ELR (cell line): ENCODE measurements at places on chromosomes 3 and 15.

GRCh38 chr3:176734146-176734545 lies 463.1 kb downstream of the TBL1XR1 start:
- no peak for DNase-seq

DNA sequence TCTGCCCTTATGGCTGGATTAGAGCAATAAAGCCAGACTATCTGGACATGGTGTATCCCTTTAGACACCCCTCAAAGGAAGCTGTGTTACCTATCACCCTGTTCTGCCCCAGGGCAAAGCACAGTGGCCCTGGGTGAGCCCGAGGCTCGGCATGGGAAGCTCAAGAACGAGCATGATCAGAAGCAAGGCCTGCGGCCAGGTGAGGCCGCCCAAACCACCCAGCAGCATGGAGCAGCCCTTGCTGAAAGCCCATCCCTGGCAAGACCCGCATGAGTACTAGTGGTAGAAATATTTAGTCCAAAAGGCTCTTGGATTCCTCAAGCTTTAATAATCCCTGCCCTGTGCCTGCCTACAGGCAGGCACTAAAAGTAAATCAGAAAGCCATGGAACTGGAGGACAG lies 261.1 kb downstream of the MEX3B start:
- DNase-seq = no peak

DNA sequence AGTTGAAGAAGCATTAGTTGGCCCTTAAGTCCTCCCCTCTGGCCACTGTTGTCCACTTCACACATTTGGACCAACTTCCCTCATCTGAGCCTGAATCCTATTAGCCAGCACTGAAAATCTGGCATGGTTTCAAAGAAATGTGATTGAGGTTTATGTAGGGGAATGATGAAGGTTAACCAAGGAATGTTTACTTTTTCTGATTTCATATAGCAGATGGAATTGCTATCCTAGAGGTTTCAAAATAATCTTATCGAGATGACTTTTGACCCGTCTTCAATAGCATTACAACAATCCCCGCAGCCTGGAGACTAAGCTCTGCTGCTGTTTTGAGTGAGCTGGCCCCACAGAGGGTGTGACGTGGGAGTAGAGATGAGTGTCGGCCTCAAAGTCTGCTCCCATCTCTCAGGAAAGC lies 200.8 kb upstream of the IL12A start:
- DNase-seq = peak; percentile 47

- DNase-seq = no peak
Measured at GRCh38 chr3:194218646-194219453, 82.9 kb downstream of the HES1 start.

GRCh38 chr15:48435321-48435720 lies 104.1 kb downstream of the DUT start:
- DNase-seq = no peak

DNA sequence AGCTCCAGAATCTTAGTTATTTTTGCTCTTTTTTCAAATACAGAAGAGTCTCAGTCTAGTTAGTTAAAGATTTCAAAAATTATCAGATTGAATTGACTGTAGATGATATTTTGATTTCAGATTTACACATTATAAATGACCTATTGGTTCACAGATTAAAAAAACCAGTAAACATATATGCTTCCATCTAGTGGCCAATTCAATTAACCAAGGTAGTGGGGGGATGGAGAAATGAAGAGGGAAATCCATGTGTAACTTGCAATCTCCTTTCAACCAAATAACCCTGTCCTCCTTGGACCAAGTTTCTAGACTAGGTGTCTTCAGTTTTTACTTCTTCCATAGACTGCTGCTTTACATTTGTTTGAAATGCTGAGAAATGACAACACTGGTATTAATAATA lies 789.8 kb downstream of the ROBO1 start:
- peak; percentile 56 for DNase-seq

DNA sequence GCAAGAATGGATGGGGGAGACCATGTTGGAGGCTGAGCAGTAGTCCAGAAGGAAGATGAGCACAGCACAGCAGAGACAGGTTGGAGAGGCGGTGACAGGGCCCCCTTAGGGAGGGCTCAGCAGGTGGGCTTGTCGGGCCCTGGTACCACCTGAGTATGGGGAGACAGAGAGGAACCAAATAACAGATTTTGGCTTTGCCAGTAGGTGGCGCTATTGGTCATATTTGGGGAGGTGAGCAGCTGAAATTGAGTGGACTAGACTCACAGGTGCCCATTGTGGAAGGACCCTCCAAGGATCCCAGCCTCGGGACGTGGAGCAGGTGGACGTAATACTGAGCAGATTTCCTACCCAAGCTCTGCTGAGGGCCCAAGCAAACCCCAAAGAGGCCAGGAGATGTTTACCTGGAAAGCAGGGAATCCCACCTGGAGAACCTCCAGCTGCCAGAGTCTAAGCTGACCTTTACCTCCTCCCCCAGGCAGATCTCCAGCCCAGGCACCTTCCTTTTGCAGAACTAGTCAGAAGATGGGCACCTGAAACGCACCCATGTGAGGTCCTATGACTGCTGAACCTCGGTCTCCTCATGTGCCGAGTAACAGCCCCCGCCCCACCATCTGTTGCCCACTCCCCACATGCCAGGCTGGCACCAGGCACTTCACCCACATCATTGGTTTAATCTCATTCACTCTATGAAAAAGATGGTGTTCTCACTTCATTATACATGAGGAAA lies 24.6 kb upstream of the CORO2B start:
- peak; percentile 79 for DNase-seq
